ENCODE measurements at places on chromosomes 7 and 10.

DNA sequence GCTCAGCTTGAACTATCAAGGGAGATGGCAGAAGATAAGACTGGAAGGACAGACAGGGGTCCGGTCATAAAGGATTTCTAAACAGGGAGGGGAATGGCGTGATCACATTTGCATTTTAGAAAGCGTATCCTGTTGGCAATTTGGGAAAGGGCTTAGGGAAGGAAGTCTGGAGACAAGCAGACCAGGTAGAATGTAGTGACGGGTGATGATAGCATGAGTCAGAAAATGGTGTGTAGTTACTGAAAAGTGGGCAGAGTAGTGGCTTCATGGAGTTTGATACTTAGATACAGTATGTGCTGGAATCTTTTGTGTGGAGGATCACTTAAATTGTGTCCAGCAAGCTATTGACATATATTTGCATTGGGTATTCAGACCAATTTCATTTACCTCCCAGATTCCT is 61.2 kb downstream of the LRGUK start:
- DNase-seq, result no peak

DNA sequence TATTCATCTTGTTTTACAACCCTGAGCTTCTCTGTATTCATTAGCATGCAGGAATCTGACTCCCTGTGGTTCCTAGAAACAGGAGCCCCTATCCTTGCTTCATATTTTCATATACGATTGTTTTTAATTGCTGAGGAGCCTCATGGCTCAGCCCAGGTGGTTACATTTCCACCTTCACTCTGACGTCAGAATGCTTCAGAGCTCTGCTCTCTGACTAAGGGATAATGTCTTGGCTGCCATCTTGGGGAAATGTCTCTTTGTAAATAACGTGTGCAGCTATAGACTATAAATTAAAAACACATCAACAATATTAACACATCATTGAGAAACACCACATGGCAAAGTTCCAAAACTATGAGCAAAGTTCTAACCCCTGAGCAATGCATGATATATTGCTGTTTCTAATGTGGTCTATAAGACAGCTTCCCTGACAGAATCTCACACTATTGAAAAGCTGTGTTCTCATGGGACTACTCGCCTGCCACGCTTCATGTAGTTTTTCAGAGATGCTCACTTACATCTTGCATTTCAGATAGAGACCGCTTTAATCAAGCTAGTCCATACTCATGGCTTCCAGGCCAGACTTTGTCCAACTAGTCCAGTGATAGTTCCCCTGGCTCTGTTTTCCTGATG is 227.0 kb downstream of the SORCS3 start:
- DNase-seq, result no peak

GRCh38 chr7:82805527-82805960 is 357.1 kb downstream of the PCLO start:
- no peak for DNase-seq

GRCh38 chr10:72812415-72812752 is 81.2 kb upstream of the OIT3 start:
- DNase-seq, result no peak

DNA sequence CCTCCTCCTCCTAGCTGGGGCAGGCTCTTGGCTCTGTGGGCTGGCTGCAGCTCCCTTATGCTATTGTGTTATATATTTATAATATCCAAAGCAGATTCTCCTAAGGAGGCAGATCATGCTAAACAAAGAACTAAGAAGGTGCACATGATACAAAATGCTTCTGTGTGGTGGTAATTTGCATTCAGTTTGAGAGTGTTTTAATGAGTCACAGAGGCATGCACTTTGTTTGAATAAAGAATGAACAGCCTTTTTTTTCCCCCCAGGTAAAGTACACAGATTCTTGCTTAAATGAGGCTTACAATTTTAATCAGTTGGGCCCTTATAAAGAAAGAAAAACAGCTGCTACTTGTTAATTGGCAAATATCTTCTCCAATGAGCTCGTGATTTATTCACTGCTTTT is 95.0 kb downstream of the FANK1 start:
- no peak for DNase-seq

Data from cortex of kidney (tissue), 1 donor.